ENCODE measurements at places on chromosomes 12 and 14.

DNA sequence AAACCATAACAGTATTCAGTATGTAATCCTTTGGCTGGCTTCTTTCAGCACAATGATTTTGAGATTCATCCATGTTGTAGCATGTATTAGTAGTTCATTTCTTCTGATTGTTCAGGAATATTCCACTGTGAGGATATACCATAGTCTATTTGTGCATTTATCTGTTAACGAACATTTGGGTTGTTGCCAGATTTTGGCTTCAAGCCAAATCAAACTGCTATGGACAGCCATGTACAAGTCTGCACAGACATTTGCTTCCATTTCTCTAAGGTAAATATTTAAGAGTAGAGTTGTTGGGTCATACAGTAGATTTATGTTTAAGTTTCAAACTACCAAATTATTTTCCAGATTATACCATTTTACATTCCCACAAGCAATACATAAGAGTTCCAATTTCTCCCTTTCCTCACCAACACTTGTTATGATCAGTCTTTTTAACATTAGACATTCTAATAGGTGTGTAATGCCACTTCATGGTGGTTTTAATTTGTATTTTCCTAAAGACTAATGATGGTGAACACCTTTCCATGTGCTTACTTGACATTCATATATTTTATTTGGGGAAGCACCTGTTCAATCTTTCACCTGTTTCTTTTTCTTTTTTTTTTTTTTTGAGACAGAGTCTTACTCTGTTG is 56.6 kb downstream of the ZFYVE21 start:
- DNase-seq = no peak

GRCh38 chr12:109934026-109934425 is 34.0 kb downstream of the TCHP start:
- DNase-seq = no peak

- peak; percentile 86 for DNase-seq
Observed at GRCh38 chr14:92726135-92726932, 22.1 kb downstream of the LGMN start.

DNA sequence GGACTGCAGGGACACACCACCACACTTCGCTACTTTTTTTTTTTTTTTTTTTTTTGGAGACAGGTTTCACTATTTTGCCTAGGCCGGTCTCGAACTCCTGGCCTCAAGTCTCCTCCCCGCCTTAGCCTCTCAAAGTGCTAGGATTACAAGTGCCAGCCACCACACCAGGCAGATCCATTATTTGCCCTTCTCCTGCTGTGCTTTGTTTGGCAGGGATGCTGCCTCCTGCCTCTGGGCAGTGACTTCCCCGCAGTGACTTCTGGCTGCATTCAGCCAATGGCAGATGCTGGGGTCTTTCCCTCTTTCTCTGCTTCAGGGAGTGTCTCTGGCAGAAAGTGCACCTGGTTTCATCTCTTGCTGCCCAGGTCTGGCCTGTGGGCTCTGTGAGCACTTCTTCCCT is 6.7 kb upstream of the MORN3 start:
- DNase-seq = no peak

GRCh38 chr12:123805173-123805572 is 43.1 kb downstream of the DNAH10 start:
- no peak for DNase-seq

DNA sequence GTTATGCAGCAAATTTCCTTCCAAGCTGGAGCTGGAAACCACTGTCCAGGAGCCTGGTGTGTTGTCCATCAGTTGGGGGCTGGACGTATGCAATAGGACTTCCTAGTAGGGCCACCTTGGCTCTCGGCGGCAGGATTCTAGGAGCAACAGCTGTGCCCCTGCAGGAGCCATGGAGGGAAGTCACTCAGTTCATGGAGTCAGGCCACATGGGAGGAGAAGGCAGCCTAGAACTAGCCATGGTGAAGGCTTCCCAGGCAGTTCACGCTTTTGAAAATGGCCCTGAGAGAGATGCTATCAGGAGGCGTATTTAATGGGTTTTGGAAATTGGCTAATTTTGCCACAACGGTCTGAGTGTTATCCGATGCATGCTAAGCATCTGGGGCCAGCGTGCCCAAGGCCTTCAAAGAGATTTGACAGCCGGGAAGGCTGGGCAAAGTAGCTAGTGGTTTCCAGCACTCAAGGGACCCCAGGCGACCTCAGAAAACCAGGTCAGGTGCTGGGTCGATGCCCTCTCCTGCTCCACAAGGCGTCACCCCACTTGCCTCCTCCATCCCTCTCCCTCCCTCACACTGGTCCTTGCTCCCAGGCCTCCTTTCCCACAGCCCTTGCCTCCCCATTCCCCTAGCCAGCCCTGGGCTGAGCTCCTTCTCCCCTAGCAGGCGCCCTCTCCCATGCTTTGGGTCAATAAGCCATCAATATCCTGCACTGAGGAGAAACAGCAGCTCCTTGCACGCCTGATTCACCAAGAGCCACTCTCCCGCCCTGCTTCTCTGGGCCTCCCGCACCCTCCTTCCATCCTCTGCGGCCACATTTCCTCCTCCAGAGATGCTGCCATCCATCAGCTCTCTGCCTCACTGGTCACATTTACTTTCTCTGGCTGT is 30.9 kb upstream of the SYNDIG1L start:
- no peak for DNase-seq

GRCh38 chr12:18851271-18851670 is 113.4 kb downstream of the CAPZA3 start:
- DNase-seq = no peak

DNA sequence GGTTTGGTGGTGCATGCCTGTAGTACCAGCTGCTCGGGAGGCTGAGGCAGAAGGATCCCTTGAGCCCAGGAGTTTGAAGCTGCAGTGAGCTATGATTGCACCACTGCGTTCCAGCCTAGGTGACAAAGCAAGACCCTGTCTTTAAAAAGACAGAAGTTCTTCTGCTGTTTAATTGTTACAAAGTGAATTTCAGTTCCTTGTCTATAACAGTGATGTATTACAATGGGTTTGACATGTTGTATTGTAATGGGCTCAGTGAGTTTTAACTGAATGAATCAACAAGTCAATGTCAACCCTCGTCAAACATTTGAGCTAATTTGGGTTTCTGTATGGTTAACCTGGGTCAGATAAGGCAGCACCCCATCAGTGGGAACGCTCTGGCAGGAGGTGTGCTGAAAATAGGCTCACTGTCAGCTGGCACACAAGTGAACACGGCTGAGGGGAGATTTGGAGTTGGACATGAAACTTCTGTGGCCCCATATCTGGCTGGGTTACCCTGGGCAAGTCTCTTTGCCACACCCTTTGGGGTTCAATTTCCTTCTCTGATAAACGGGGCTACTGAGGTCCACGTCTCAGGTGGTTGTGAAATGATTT is 14.0 kb upstream of the TRPV4 start:
- DNase-seq = no peak

- DNase-seq = no peak
Observed at GRCh38 chr12:24838531-24838950, 110.4 kb downstream of the BCAT1 start.

DNA sequence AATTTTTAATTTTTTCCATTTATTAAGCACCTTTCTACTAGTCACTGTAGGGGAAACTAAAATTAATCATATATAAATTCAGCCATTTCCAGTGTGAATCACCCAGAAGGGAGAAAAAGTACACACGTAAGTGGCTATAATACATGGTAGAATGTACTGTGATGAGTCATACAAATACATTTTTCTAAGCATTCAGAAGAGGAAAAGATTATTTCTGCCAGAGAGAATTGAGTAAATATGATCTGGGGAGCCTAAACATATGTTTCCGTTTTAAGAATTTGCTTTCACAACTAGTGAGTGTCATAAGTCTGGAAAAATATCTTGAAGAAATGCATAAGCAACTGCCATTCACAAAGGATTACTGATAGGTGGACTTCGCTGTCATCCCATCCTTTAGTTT is 102.8 kb downstream of the TGFB3 start:
- no peak for DNase-seq

- DNase-seq = no peak
Observed at GRCh38 chr14:36451310-36452065, 68.5 kb downstream of the NKX2-1 start.

- DNase-seq = no peak
Observed at GRCh38 chr14:33972583-33973081, 21.8 kb upstream of the EGLN3 start.

GRCh38 chr12:25705261-25705660 is 152.2 kb upstream of the LMNTD1 start:
- DNase-seq = no peak

DNA sequence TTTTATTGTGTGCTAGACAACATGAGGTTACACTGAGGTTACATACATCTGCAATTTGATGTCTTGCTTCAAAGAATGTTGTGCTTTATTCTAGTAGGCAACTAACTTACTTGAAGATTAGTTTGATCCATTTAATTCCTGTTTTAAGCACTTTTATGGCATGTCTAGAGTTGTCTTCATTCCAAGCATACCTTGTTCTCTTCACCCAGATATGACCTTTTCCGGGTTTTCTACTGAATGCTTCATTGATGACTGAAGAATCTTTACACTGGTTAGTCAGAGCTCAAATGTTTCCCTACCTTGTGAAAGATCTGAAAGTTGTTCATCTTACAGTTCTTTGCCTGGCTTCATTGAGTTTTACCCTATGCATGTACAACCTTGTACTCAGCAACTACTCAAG is 274.0 kb upstream of the KITLG start:
- no peak for DNase-seq

DNA sequence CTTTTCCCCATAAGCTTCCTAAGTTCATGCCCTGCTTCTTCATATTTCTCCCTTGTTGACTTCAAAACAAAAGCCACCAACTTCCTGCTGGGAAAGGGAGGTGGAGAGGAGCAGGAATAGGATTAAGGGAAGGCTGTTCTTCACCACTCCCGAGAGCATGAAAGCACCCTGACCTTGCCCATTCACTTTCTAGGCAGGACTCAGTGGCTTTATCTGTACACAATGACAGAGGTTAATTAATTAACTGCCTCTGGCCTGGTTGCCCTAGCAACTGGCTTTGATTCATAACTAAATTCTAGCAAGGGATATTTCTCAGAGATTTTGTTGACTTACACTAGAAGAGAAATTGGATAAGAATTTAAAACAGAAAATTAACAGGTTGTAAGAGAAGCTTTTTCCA is 396.8 kb downstream of the RPS29 start:
- no peak for DNase-seq

DNA sequence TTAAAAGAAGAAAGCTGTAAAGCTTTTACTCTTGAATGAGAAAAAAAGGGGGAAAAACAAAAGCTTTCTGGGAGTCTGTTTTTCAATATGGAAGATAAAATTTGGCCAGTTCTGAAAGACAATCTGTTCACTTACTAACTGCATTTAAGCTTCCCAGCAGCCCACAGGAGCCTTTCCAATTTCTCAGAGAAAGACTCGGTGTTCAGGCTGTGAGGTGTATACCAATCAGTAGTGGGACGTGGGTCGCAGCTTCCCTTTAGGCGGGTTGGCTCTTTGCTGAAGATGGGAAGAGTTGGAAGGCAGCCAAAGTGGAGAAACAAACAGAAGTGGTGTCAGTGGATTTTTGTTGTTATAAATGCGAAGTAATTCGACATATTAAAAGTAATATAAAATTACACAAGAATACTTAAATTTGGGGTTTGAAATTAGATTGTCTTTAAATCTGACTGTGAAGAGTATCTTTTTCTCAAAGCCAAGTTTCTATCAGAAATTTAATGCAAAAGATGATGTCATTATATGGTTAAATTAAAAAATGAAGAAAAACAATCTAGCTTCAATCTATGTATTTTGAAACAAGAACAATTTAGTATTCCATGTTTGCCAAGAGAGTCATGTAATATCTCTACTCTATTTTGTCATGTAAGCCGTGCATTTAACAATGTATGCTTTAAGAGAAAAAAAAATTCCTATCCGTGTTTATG is 590.2 kb upstream of the ATXN7L3B start:
- DNase-seq = no peak

- no peak for DNase-seq
Observed at GRCh38 chr12:116922194-116922897, 11.6 kb downstream of the FBXW8 start.

GRCh38 chr12:127963933-127964332 is 303.0 kb upstream of the TMEM132C start:
- no peak for DNase-seq

GRCh38 chr14:60505448-60505847 is 3.5 kb upstream of the SIX6 start:
- no peak for DNase-seq

DNA sequence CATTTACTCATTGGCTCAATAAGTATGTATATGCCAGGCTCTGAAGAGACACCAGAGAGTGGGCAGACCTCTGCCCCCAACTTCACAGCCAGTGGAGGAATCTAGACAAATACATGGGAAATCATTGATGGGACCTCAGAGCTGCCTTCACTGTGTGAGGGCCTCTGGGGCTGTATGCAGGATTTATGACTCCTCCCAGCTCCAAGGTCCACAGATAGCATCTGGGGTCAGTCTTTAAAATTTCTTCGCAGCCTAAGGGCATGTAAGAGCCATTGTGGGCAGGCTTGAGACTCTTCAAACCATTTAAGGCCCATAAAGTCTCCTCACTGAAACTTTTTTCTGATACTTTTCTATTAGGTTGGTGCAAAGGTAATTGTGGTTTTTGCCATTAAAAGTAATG is 125.5 kb downstream of the SPTSSA start:
- DNase-seq = no peak

All from immature natural killer cell (primary cell).